ENCODE measurements at places on chromosomes 5 and 9.
A peak's percentile ranks its signal among the peaks of the same experiment; 100 is the strongest.

- no peak for DNase-seq
Observed at GRCh38 chr9:83511051-83511450, 27.1 kb downstream of the FRMD3 start.

DNA sequence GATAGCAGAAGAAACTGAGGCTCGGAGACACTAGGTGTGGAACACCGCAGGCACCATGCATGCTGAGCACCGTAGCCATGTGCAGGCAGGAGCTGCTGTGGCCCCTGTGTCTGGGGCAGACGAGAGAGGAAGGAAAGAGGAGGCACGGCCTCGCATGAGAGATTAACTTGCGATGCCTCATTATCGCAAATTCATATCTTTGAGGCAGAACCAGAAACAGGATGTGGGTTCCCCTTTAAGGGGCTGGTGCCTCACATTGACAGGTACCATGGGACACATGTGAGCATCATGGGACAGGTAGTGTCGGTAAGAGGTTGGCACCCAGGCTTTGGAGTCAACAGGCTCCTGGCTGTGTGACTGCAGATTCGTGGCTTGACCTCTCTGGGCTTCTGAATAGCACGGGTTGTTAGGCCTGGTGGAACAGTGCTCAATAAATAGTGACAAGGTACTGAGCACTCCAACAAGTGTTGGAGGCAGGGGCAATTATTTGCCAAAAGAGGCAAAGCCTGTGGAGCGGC is 40.8 kb downstream of the NAIF1 start:
- peak; percentile 69 for DNase-seq

GRCh38 chr5:21701317-21701716 is 1151.8 kb downstream of the CDH12 start:
- no peak for DNase-seq

DNA sequence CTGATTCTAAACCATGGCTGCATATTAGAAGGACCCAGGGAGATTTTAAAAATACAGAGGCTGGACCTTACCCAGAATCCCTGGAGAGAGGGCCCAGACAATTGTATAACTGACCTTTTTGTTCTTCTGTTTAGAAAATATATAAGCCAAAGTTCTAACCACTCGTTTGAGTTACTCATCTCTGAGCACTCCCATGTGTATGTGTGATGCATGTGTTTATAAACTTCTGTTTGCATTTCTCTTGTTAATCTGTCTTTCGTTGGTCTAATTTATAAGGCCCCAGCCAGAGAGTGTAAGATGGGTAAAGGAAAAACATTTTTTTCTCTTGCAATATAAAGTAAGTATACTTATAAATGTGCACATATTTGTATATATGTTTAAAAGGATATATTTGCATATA is 443.9 kb downstream of the ZNF608 start:
- DNase-seq = no peak

DNA sequence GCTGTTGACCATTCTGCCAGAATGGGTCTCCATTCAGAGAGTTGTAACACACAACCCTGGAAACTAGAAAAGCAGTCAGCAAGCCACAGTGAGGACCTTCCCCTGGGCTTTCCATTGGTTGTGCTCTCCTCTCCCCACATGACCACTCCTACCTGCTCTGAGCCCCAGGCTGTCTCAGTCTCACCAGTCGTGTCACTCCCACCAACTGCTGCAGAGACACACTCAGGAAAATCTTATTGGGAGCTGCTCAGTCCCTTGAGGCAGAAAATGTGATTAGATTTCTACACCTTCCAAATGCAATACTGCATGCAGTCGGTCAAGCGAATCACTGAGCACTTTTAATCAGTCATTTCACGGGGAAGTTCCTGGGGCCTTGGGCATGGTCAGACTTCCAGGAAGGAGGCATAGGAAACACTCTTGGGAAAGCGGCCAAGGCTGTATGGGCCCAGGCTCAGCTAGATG is 284.2 kb upstream of the NMUR2 start:
- no peak for DNase-seq
